HFF-Myc (cell line): ENCODE measurements at places on chromosomes 6 and 20.

GRCh38 chr6:143528164-143528811, 16.8 kb upstream of the FUCA2 start:
- DNase-seq: no peak

GRCh38 chr6:99501762-99502161, 13.5 kb downstream of the USP45 start:
- DNase-seq: no peak

- no peak for DNase-seq
Observed at GRCh38 chr6:135334169-135334568, 153.1 kb downstream of the MYB start.

DNA sequence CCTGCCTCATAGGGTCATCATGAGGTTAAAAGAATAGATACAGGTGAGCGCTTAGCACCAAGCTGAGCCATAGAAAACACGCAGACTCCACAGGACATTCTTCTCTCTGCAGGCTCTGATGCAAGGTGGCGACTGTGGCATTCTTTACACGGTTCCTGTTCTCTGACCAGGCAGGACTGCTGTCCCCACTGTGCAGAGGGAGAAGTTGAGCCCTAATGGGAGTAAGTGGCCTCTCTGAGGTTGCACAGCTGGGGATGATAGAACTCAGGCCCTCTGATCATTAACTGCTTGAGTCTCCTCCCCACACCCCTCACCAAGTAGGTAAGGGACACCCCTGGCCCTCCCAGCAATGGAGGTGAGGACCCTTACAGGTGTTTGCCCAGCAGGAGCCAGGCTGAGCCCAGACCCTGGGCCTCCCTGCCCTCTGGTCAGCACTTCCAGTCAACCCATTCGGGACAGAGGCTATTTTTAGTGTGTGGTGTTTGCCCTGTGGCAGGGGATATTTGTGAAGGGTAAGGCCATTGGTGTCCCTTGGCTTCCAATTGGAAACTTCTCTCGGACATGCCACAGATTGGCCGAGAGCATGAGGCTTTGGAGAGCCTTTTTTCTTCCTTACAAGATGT, 116.8 kb downstream of the VEGFA start:
- DNase-seq: no peak

- no peak for DNase-seq
Observed at GRCh38 chr6:4953440-4953839, 50.4 kb downstream of the RPP40 start.

DNA sequence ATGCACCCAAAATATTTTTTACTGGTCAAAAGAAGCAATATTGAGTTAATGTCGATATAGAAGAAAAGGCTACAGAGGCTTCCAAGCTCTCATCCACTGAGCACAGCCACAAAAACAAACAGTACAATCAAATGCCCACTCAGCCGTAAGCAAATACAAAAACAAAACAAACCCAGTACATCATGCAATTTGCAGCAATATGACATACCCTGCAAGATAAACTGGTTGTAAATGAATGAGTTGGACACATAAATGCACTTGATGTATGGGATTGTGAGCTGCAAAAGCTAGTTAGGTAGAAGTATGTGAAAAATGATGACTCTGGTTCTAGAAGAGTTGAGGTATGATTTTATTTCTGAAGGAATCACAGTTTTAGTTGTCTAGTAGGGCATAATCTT, 83.9 kb downstream of the SESN1 start:
- DNase-seq: no peak

DNA sequence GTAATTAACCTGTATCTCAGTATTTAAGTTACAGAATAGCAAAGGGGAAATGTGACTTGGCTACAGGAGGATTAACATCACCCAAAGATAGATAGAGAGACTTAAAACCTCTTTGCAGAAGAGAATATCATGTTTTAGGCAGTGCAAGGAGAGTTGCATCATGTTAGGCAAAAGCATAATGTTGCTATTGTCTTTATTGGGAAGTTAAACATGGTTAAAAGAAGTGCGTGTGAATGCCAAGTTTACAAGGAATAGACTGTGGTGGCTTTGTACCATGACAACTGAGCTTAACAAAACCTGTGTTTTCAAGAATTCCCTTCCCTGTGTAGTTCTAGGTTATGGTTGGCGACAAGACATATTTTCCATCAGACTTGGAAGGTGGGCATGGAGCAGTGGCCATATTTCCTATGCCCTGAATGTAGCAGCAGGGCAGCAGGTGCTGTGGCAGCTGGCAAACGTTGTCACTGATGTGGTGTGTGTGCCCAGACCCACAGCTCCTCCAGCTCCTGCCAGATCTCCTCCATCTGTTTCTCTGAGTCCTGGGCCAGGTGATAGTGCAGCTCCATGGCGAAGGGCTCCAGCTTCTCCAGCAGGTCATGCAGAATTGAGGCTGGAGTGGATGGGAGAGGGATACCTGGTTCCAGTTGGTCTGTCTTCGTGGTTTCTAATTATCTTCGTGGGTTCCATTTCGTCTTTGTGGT, 163.3 kb downstream of the QRSL1 start:
- DNase-seq: no peak

- DNase-seq: no peak
Observed at GRCh38 chr6:92043777-92044176, 1375.6 kb downstream of the EPHA7 start.
